Heart right ventricle (tissue), 16 donors: ENCODE measurements at places on chromosomes 7 and 10. TPM values are rescaled to one million over a fixed set of nuclear protein-coding genes. Genes with fewer than 3 reads are reported as not detected.

GRCh38 chr10:45118929-45119328 is 118.2 kb downstream of the ZNF22 start:
- H3K4me3 ChIP-seq, result no peak overlapping the region
- no peak for DNase-seq
- no peak overlapping the region for H3K27ac ChIP-seq

DNA sequence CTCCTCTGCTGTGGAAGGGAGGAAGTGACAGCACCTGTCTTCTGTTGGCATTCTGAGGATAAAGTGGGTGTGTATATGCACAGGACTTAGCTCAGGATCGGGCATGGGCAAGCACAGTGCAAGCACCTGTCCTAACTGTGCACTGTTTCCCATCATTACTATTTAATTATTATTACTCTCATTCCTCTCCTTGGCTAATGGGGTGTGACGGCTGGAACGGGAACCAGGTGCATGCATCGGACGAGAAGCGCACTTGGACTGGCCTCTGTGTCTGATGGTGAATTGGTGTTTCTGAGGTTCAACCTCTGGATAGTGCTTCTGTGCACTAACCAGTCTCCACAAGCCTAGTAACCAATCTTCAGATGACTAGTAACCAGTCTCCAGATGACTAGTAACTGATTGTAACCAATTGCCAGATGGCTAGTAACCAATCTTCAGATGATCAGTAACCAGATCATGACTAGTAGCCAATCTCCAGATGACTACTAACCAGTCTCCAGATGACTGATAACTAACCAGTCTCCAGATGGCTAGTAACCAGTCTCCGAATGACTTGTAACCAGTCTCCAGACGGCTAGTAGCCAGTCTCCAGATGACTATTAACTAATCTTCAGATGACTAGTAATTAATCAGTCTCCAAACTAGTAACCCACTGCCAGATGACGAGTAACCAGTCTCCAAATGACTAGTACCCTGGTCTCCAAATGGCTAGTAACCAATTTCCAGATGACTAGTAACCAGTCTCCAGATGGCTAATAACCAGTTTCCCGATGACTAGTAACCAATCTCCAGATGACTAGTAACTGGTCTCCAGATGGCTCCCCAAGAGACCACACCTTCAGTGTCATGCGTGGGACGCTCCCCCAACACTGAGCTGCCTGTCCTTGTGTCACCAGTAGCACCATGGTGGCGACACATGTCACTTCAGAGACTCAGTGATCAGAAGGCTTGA is 85.8 kb downstream of the PAXIP1 start:
- no peak for DNase-seq
- peaks cover 10% of the 10 kb centered on the region for H3K4me1 ChIP-seq
- no peak overlapping the region for H3K4me3 ChIP-seq

- H3K27ac ChIP-seq, result no peak overlapping the region
- no peak for DNase-seq
- peaks cover 4% of the 10 kb centered on the region for H3K4me1 ChIP-seq
- no peaks in the 10 kb centered on the region for H3K27me3 ChIP-seq
Measured at GRCh38 chr7:117781707-117782106, 91.5 kb downstream of the CTTNBP2 start.

GRCh38 chr10:76937181-76937600 is 700.4 kb downstream of the KCNMA1 start:
- DNase-seq, result no peak
- H3K36me3 ChIP-seq, result no peaks in the 10 kb centered on the region
- H3K4me3 ChIP-seq, result no peak overlapping the region
- H3K27me3 ChIP-seq, result no peaks in the 10 kb centered on the region
- H3K4me1 ChIP-seq, result no peaks in the 10 kb centered on the region
- H3K27ac ChIP-seq, result no peak overlapping the region

DNA sequence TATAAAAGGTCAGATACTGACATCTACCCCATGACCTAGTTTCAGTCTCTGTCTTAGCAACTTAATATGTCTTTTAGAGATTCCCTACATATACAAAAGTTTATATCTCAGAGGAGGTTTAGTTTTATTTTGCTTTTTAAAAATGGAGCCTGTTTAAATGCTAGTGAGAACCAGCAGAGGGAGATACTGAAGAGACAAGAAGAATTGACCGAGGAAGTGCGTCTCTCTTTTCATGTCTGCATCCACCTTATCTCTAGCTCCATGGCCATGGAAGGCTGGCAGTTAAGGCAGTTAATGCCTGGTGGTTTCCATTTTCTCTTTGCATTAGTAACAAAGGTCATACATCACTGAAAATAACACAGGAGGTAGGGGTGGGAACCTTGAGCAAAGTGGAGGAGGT is 10.7 kb downstream of the SUV39H2 start:
- H3K27me3 ChIP-seq, result no peaks in the 10 kb centered on the region
- H3K4me1 ChIP-seq, result no peaks in the 10 kb centered on the region
- no peak overlapping the region for H3K4me3 ChIP-seq

DKK1 gene
- not detected for total RNA-seq

PLXNA4 gene
- 10.5 TPM for total RNA-seq

IFIT3 gene
- total RNA-seq, result 8.2 TPM
